Epithelial cell of esophagus (primary cell): ENCODE measurements at places on chromosomes 7 and 10.

- DNase-seq: no peak
Observed at GRCh38 chr7:52863652-52864051, 171.8 kb upstream of the POM121L12 start.

GRCh38 chr7:79531905-79532664 is 78.6 kb upstream of the MAGI2 start:
- no peak for DNase-seq

DNA sequence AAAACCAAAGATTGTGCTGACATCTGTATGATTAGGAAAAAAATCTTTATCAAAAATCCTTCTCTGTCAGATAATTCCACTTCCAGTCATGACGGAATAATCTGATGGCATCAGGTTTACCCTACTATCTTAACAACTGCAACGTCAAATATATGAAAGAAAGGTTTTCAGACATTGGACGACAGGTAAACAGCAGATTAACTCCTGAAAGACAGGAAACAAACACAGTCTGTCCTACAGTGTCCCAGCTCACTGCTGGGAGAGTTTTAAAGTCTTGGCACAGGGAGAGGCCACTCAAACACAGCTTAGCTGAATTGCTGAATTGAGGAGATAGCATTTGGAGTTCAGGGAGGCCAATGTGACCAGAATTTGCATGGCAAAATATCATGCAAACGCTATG is 186.3 kb upstream of the KCTD7 start:
- no peak for DNase-seq

GRCh38 chr7:95001815-95002561 is 94.6 kb downstream of the PPP1R9A start:
- DNase-seq: no peak

- peak; percentile 90 for DNase-seq
Observed at GRCh38 chr7:1533547-1534329, 3.2 kb downstream of the MAFK start.

- DNase-seq: no peak
Observed at GRCh38 chr7:139737221-139738100, 40.3 kb downstream of the HIPK2 start.

GRCh38 chr10:6292741-6293151 is 90.0 kb downstream of the PFKFB3 start:
- DNase-seq: no peak

DNA sequence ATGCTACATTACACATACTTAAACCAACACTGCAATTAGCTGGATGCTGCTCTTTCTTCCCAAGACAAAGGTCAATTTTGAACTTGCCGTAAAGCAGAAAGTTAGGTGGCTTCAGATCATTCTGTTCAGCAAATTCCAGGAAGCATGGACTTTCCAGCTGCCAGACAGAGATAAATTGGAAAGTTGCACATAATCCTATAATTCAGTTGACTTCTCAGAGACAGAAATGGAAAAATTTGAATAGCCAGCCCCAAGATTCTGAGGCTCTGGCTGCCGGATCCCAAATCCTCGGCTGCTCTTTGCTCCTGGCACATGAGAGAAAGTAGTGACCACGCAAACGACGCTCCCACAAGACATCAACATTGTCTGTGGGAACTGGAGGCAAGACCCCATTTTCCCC is 105.0 kb upstream of the VIPR2 start:
- DNase-seq: no peak

GRCh38 chr7:25979605-25980004 is 172.4 kb upstream of the NFE2L3 start:
- DNase-seq: peak; percentile 21

DNA sequence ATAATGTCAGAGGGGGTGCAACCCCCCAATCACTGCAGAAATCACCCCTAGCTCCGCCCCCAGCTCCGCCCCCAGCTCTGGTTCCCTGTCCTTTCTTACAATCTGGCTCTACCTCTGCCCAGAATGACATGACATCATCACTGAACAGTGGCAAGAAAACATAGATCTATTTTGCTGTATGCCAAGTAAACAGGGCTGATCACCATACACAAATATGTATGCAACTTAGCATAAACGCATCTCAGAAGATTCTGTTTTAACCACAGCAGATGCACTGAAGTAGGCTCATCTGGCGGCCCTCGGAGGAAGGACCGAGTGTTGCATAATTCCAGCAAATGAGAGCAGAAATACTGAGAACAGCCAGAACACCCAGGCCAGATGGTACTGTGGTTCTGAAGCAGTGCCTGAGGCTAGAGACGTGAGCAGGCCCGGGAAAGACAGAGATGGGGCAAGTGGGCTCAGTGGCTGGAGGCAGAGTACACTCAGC is 293.3 kb upstream of the KLF14 start:
- peak; percentile 24 for DNase-seq

- no peak for DNase-seq
Observed at GRCh38 chr7:15937571-15937970, 251.1 kb upstream of the MEOX2 start.

GRCh38 chr7:78134256-78134655 is 335.7 kb downstream of the PHTF2 start:
- DNase-seq: peak; percentile 55

- peak; percentile 67 for DNase-seq
Observed at GRCh38 chr7:155860840-155861479, 48.7 kb upstream of the SHH start.

DNA sequence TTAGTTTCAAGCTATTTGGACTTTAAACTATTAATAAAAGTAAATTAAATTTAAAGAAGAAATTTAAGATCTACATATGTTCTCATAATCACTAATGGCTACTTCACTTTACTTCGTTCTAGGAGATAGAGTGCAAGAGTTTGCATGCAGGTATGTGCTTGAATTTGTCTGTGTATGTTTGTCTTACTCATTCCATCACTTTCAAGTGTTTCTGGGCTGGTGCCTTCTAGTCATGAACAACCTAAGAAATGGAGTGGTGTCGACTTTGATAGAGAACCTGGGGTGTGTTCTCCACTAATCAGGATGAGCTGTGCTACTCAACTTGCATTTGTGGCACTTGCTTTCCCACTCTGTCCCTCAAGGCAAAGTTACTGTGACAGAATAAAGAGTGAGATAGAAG is 169.9 kb downstream of the KCND2 start:
- no peak for DNase-seq

- no peak for DNase-seq
Observed at GRCh38 chr7:127751490-127752448, 99.8 kb downstream of the SND1 start.

DNA sequence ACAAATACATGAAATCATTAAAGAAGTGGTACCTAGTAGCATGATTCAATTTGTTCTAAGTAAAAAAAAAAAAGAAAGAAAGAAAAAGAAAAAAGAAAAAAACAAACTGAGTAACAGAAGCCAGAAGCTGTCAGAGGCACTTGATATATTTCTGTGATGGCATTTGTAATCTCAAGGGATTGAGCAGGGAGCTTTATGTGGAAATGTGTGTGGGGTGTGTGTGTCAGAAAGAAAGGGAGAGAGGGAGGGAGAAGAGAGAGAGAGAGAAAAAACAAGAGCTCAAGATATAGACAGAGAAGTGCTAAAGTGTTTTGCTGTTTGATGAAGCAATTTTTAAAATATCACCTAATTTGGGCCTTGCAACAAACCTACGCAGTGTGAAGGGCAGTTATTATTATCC is 357.6 kb upstream of the PCDH15 start:
- DNase-seq: no peak

DNA sequence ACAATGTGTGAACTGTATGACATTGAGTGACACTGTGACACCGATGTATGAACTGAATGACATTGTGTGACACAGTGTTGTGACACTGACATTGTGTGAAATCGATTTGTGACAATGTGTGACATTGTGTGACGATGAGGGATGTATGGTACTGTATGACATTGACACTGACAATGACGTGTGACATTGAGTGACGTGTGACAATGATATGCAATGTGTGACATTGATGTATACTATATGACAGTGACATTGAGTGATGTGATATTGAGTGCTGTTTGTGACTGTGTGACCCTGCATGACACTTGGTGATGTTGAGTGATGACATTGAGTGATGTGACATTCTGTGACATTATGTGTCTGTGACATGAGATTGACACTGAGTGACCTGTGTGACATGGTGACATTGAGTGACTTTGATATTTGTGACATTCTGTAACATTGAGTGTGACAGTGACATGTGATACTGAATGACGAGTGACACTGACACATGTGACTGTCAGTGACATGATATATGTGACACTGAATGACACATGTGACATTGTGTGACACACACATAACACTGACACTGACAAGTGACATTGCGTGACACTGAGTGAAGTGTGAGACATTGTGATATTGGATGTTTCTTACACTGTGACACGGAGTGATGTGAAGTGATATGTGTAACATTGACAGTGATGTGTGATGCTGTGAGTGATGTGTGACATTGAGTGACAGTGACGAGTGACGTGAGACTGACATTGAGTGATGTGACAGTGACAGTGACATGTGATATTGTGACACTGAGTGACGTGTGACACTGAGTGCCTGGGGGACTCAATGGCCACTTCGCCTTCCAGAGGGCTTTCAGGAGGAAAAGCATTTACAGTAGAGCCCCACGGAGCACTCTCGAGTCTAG is 167.5 kb downstream of the PRKAG2 start:
- no peak for DNase-seq
